Uterus (tissue), 4 donors: ENCODE measurements at places on chromosomes 6 and 20. TPM values are rescaled to one million over a fixed set of nuclear protein-coding genes. Genes with fewer than 3 reads are reported as not detected.
A peak's percentile ranks its signal among the peaks of the same experiment; 100 is the strongest.

GRCh38 chr6:712805-713204 is 19.9 kb upstream of the EXOC2 start:
- DNase-seq: no peak

RSPH9 gene
- total RNA-seq: not detected

- no peak for DNase-seq
Measured at GRCh38 chr6:1477432-1478090, 88.2 kb downstream of the FOXF2 start.

GRCh38 chr6:168216751-168217191 is 102.8 kb downstream of the DACT2 start:
- DNase-seq: no peak

DNA sequence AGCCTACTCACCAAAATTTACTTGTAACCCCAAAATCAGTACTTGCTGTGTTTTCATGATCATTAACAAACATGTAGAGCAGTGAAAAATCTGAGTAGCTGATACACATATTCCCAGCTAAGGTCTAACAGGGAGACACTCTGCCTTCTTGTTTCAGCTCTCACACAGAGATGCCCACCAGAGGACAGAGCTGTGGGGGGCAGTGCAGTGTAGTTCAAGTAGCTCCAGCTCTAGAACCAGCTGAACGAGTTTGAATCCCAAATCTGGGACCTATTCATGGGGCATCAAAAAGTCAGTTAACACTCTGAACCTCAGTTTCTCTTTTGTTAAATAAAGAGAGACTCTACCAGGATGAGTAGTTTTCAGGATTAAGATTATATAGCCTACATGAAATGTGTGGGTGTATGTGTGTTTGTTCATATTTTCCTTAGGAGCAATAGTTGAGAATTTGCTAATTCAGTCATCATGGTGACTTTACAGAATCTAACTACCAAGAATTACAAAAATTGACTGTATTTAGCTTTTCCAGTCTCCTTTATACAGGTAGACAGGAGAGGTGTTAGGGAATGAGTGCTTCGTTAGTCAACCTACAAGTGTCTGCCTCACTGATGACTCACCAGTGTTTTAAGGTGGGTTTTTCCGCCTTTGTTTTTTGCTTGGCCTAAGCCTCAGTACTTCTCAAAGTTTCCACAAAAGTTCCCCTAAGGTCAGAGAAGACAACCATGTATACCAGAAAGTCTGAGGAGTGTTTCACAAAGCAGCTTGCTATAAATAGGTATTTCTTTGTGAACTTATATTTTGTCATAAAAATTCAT is 164.0 kb upstream of the RUNX2 start:
- DNase-seq: no peak

DNA sequence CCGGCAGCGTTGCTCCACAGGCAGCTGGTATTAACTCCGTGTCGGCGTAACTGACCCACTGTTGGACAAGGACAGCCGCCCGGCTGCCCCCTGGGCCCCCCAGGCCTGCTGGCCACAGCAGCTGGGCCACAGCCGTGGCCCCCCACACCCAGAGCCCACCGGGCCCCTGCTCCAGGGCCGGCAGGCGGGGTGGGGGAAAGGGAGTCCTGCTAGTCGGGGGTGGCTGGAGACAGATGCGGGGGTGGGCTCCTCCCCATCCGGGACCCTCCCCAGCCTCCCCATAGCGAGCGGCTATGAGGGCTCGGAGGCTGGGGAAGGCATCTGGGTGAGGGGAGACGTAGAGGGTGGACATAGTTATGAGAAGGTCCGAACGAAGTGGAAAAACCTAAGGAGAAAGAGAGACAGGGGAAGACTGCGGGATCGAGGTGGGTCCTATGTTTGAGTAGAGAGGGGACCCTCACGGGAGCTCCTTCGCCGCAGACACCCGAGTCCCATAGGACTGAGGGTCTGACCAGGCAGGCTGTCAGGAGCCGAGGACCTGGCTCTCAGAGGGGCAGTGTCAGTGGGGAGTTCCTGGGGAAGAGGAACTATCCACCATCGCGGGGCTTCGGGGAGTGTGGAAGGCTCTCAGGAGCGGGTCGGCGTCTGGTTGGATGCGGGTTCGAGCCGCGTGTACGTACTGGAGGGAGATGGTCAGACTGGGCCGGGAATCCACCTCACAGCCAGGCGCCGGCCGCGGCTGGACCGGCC is 511 bp downstream of the VARS1 start:
- peak; percentile 38 for DNase-seq
